ENCODE measurements at places on chromosomes 1 and 21.

- no peak for DNase-seq
Observed at GRCh38 chr21:31887391-31887841, 14.6 kb downstream of the HUNK start.

DNA sequence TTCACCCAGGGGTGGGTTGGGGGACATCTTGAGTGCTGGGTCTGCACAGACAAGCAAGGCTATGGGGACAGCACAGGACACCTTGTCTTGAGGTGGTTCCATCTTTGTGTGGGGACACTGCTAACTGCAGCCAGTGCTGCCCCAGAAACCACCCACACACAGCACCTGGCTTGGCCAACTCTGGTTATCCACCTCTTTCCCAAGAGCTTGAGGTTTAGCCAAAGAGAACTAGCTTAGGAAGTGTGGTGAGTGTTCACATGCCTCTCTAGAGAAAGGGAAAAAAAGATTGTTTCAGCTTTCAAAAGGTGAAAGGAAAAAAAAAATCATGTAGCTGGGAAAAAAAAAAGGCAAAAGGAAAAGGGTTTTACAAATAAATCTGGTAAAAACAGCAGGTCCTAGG, 32.4 kb downstream of the BCAR3 start:
- no peak for DNase-seq

- DNase-seq, result no peak
Observed at GRCh38 chr21:46078978-46079351, 18.9 kb upstream of the COL6A2 start.

- DNase-seq, result no peak
Observed at GRCh38 chr21:26087223-26087918, 83.2 kb downstream of the APP start.

DNA sequence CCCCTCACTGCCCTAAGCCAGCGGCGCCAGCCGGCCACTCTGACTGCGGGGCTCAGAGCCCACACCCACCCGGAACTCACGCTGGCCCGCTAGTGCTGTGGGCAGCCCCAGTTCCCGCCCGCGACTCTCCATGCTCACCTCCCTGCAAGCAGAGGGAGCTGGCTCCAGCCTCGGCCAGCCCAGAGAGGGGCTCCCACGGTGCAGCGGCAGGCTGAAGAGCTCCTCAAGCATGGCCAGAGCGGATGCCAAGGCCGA, 41.5 kb downstream of the SLC2A1 start:
- no peak for DNase-seq

GRCh38 chr1:44113095-44113609, 5.5 kb upstream of the KLF17 start:
- no peak for DNase-seq

DNA sequence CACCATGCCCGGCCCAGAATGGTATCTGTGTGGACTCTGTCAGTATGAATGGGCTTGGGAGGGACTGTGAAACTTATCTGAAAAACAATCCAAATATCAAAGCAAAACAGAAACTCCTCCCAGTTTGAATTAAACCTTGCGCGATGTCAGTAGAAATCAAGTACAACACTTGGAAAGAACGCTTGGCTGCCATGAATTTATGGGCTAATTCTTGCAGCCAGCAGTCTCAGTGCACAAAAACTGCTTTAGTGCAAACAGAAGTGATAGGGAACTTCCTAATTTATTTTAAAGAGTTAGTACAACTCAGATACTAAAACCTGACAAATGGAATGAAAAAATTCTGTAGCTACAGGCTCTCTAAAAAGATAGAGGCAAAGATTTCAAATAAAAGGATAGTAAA, 8.5 kb downstream of the CLCA1 start:
- no peak for DNase-seq

GRCh38 chr21:42905195-42905594, 12.1 kb downstream of the NDUFV3 start:
- no peak for DNase-seq

DNA sequence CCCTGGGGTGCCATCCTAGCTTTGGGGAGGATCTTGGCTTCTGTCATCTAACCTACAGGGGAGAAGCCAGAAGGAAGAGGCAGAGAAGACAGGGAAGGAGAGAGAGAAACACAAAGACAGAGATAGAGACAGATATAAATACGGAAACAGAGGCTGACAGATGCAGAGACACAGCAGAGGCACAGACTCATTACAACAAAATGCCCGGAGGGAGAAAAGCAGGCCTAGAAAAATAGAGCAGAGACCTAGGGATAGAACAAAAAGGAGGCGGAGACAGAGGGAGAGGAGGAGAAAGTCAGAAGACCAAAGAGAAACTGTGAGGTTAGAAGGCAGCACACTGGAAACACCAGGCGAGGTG, 1.9 kb downstream of the PEAR1 start:
- no peak for DNase-seq

- no peak for DNase-seq
Observed at GRCh38 chr1:150076066-150076465, 8.5 kb downstream of the VPS45 start.

- DNase-seq, result no peak
Observed at GRCh38 chr21:32545948-32546441, 39.3 kb downstream of the TCP10L start.

GRCh38 chr1:40857737-40858136, 4.4 kb downstream of the CITED4 start:
- no peak for DNase-seq

Data from GOT3 (cell line).